T-helper 2 cell (primary cell): ENCODE measurements at places on chromosomes 1 and 21.

DNA sequence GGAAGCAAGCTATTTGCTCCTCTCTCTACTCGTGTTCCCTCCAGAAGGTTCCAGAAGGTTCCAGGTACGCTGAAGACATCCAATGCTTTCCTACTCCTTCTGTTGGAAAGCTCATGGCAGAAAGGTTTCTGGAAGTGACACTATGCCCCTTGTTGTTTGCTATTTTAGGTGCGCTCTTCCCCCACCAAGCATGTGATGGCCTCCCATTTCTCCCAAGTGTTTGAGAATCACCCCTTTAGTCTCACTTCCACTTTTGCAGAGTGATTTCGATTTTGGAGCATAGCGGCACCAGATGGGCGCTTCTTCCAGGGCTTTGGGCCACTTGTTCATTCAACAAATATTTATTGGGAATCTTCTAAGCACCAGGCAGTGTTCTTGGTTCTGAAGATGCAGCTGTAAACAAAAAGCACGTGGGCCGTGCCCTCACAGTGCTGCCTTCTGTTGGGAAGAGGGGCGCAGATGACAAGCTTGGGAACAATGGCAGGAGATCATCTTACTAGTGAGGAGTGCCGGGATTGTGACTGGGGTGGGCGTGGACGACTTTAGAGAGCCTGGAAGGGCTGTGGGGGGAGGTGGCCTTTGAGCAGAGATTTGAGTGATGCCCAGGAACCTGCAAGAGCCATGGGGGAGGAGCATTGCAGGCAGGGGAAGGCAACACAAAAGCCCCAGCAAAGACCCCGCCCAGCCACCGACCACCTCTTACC lies 43.0 kb upstream of the TARDBP start:
- DNase-seq, result no peak

DNA sequence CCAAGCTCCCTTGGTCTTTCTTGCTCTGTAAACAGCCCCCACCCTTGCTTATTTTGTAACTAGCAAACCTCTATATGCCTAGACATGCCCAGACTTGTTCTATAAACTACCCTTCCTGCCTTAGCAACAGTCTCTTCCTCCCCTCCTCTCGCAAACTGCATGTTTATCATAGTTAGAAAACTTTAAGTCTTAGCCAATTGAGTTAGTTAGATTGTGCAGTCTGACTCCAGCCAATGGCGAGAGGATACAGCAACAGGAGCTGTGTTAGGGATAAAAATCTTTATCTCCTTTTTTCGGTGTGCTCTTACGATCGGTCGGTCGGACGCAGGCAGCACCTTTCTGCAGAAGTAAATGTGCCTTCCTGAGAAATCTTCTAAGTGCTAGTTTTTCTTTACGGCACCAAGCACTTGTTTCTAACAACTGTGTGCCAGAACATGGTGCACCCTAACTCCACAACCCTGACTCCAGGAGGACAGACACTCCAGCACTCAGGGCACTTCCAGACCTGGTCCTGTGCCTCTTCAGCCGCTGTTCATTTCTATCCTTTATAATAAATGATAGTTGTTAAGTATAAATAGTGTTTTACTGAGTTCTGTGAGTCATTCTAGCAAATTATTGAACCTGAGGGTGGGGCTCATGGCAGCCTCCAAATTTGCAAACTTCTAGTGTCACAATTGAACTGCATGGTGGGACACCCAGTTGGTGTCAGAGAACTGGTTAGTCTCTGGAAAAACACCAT lies 25.7 kb upstream of the GNG4 start:
- DNase-seq, result no peak

GRCh38 chr1:1205769-1206375 lies 520 bp downstream of the TNFRSF18 start:
- DNase-seq, result peak; percentile 6

DNA sequence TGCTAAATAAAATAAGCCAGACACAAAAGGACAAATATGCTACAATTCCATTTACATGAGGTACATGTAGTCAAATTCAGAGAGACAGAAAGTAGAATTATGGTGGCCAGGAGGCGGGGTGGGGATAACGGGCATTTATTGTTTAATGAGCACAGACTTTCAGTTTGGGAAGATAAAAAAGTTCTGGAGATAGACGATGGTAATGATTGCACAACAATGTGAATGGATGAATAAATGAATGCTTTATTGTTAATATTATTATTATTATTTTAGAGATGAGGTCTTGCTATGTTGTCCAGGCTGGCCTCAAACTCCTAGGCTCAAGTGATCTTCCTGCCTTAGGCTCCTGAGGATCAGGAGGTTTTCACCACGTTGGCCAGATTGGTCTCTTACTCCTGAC lies 122.0 kb downstream of the LHX4 start:
- no peak for DNase-seq

GRCh38 chr1:157519451-157519850 lies 32.9 kb downstream of the FCRL5 start:
- no peak for DNase-seq

DNA sequence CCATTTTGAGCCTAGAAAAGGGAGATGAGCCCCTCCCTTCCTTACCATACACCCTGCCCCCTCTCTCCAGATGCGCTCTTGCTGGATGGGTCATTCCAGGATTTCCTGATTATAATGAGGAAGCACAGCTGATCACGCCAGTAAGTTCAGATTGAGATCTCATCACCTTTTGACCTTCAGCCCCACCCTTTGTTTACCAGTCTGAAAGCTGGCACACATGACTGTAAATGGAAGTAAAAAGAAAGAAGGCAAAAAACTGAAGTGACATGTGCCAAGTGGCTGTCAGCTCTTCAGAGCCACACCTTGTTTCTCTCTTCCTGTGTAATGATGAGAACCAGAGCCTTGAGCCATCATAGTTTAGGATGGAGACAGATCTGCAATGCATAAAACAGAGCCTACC lies 27.9 kb downstream of the S1PR1 start:
- DNase-seq, result no peak

- peak; percentile 23 for DNase-seq
Observed at GRCh38 chr1:39081271-39082009, 55.3 kb downstream of the NDUFS5 start.

- DNase-seq, result no peak
Observed at GRCh38 chr21:25307489-25307888, 299.8 kb downstream of the MRPL39 start.

DNA sequence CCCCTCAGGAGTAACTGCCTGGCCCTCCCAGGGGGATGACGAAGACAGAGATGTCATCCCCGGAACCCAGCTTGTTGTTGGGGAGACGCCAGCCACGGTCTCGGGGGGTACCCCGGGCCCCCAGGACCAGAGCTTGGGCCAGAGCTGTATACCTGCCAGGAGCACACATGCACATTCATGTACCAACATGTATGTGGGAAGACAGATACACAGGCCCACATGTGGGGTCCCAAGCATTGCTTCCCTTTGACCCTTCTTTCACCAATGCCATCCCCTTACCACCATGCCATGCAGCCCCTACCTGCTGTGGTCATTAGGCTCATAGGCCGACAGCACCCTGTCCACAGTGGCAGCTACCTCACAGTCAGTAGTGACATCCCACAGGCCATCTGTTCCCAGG lies 3.2 kb upstream of the RHOC start:
- no peak for DNase-seq

GRCh38 chr1:241622669-241623068 lies 17.5 kb downstream of the CHML start:
- no peak for DNase-seq

DNA sequence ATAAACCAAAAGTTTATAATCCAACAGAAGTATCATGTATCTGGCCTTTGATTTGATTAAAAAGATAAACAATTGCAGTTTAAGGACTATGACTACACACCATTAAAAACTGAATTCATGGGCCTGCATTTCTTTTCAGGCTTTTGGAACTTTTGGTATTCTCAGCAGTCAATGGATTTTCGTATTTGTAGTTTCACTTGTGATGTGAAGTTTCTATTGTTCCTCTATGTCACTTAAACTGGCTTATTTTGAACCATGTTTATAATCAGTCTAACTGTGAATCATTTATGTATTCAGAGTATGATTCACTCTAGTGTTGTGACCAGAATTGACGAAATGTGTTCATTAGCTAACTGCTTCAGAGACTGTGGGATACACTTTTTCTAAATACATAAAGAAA lies 132.9 kb downstream of the COQ8A start:
- DNase-seq, result no peak

GRCh38 chr1:223844787-223845036 lies 1.0 kb downstream of the TP53BP2 start:
- peak; percentile 52 for DNase-seq

DNA sequence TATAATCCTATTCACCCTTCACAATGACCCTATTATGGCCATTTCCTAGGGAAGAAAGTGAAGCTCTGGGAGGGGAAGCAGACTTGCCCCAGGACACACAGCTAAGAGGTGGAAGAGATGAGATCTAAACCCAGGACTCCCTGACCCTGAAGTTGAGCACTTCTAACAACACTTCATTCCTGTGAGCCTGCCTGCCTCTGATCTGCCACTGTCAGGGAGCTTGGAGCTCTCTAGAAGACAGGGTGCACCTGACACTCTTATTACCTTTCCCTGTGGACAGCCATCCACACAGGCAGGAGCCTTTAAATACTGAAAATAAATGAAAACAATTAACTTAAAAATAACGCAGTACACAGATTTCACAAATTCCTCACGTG lies 599 bp downstream of the MKNK1 start:
- DNase-seq, result no peak

DNA sequence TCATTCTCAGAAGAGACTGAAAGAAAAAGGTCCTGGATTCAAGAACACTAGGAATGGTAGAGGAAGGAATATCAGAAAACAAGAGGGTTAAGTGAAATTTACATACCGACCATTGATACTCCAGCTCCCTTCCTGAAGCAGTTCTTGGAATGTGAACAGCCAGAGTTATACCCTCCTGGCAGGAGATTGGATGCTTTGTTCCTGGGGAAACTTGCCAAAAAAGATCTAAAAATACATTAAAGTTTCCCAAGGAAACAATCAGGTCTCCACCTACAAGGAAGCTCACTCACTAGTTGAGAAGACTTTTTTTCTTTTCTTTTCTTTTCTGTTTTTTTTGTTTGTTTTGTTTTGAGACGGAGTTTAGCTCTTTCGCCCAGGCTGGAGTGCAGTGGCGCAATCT lies 91.1 kb downstream of the HLX start:
- DNase-seq, result no peak
